ENCODE measurements at places on chromosomes 6 and 20.

DNA sequence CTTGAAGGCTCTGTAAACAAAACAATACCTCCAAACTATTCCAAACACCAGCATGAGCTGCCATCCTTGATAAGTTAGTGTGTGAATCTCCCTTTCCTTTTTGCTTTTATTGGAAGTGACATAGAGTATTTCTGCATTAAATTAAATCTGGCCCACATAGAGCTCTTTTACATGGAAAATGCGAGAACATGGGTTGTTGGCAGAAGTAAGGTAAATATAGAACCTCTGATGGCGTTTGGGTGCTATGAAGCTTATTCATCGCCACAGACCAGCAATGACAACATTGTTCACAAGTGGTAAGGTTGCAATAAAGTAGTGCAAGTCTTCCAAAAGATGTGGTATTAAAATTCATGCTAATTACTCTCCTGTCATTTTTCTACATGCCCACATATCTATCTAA lies 445.8 kb upstream of the JAG1 start:
- no peak for DNase-seq

- no peak for DNase-seq
Measured at GRCh38 chr20:15627501-15627903, 945.7 kb downstream of the KIF16B start.

GRCh38 chr6:161137839-161138542 lies 135.9 kb downstream of the AGPAT4 start:
- no peak for DNase-seq

- DNase-seq: no peak
Measured at GRCh38 chr6:105363100-105363754, 39.7 kb downstream of the PREP start.

DNA sequence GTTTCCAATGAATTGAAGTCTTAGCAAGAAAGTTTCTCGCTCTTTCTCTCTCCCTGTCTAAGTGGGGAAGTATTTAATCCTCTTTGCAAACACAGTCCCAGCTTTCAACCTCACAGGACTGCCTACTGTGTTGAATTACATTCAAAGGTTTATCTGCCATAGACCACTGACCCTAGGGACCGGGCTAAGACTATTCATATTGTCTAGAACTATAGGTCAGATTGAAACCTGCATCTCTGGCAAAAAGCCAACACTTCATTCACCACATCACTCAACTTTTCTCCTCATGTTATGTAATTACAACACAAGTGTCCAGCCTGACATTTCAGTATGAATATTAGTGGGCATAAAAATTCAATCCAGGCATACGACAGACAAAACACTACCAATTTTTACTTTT lies 314.7 kb upstream of the RSPO3 start:
- DNase-seq: no peak

DNA sequence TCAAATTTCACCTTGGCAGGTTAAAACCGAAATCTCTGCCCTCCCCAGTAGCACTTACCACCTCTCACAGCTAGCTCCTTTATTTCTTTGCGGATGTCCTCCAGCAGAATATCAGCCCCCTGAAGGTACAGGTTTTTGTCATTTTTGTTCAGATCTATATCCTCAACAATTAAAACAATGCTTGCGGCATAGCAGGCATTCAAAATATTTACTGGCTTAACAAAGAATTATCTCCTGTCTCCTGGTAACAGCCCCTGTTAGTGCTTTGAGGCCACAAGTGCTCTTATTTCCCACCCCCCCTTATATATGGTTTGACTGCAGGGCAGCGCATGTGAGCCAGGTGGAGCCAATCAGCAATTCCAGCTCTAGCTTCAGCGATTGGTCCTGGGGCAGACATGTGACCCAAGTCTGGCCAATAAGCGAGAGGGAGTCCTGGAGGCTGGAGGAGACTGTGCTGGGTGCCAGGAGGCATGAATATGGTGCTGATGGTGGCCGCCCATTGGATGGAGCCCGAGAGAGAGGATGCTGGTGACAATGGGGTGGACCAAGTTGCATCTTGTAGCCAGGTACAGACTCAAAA lies 21.0 kb downstream of the SULF2 start:
- no peak for DNase-seq

GRCh38 chr6:109979033-109979921 lies 1.2 kb downstream of the GPR6 start:
- DNase-seq: no peak

GRCh38 chr6:161407115-161407514 lies 133.3 kb upstream of the AGPAT4 start:
- no peak for DNase-seq

- DNase-seq: no peak
Measured at GRCh38 chr6:116536216-116536621, 9.3 kb downstream of the TRAPPC3L start.

GRCh38 chr20:37575884-37576283 lies 48.2 kb upstream of the BLCAP start:
- no peak for DNase-seq

GRCh38 chr6:42315259-42315990 lies 97.8 kb upstream of the MRPS10 start:
- DNase-seq: no peak

DNA sequence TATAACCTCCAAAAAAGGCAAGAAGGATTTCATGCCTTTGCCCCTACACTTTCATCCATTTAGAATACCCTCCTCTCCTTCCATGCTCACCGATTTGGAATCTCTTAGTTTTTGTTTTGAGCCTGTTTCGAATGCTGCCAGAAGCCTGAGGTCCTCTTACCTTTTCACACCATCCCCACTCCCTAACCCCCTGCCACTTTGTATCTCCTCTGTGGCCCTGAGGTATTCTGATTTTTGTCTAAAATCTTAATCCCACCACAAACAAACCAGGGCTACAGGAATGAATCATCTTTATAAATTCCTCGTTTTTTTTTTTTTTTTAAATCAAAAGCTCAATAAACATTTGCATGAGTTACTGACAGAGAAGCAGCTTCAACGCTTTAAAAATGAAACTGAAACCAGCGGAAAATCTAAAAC lies 1.6 kb upstream of the RPS12 start:
- DNase-seq: no peak

DNA sequence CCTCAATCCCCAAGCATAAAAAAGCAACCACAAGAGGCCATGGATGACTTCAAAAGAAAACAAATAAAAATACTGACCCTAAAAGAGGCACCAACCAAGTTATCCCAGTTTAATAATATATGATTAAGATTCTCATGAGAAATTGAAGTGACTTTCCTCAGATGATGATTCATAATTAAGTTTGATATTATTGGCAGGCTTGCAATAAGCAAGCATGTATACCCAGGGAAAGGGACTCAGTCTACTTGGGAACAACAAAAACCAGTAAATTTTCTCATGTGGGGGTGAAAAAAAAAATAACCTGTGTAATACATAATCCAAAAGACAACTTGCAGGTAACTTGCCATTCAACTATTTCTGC lies 19.6 kb downstream of the JAG1 start:
- DNase-seq: no peak

DNA sequence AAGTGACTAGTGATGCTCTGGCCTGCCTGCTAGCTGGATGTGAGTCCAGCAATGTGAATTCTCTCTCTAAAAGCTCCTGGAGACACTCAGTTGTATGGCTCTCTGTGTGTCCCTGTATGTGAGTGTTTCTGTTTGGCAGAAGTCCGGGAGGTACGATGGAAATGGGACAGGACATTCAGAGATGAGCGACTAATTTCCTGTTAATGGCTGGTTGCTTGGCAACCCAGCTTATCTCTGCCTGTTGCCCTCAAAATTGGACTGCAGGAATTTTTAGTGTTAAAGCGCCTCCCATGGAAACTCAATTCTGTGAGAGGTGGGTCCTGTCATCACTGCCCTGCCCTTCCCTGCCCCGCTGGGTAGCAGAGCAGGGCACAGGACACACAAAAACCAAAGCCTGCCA lies 136.8 kb upstream of the LRFN2 start:
- no peak for DNase-seq

- no peak for DNase-seq
Measured at GRCh38 chr6:13648850-13649249, 33.7 kb downstream of the NOL7 start.

DNA sequence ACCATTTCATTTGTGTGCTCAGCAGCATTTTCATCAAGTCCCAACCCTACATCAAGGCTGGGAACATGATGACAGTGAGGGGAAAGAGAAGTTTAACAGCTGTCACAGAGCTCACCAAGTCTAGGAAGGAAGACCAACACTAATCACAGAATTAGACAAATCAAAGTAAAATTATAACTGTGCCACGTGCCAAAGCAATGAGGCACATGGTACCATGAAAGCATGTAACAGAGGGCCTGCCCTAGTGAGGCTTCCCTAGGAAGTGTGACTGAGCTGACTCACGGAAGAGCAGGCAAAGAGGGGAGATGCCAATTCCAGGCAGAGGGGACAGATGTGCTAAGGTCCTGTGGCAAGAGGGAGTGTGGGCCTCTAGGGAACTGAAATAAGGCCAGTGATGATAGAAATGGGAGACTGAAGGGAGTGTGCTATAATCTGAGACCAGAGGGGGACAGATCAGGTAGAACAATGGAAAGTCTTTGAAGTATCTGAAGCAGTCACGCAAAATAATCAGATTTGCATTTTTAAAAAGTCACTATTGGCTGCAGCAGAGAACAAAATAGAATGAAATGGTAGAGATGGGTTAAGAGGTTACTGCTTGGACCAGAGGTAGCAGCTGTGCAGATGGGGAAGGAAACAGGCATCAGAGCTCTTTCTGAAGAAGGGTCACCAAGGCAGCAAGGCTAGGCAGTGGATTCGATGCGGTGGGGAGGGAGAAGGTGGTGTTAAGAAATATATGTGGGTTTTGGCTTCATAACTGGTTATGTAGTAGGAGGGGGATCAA lies 86.8 kb downstream of the GPR6 start:
- no peak for DNase-seq

- no peak for DNase-seq
Measured at GRCh38 chr6:130912434-130912833, 85.2 kb downstream of the SMLR1 start.

GRCh38 chr6:13289789-13290318 lies 38.5 kb downstream of the TBC1D7 start:
- no peak for DNase-seq

- no peak for DNase-seq
Measured at GRCh38 chr6:105207524-105208269, 27.9 kb upstream of the POPDC3 start.

DNA sequence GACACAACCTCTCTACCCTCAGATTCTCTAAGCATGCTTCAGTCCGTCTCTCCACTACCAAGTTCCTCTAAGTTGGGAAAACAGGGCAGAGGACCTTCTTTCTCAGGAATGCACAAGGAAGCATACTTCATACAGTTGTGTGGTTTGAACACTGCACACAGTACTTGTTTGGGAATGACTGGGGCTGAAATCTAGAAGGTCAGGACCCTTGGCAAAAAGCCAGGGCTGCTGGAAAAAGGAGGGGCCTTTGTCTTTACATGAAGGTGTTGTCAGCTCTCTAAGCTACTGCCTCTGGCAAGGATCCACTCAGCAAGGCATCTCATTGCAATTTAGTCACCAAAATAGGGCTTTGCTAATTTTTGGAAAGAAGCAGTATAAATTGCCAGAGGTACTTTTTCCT lies 20.7 kb upstream of the HEY2 start:
- no peak for DNase-seq

DNA sequence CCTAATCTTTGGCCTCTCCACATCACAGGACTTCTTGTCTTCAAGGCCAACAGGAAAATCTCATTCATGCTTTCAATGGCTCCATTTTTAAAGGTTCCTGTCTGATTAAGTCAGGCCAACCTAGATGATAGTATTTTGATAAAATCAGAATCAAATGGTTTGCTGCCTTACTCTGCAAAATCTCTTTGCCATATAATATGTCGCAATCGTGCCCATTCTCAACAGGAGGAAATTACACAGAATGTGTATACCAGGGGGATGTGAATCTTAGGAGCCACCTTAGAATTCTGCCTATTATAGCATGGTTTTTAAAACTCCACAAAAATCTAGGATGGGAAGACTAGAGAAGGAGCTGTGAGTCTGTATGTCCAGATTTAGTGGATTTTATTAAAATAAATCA lies 612.9 kb upstream of the MAN1A1 start:
- no peak for DNase-seq

- DNase-seq: no peak
Measured at GRCh38 chr6:98777762-98778161, 56.6 kb upstream of the POU3F2 start.

- no peak for DNase-seq
Measured at GRCh38 chr6:558959-559358, 97.9 kb downstream of the HUS1B start.

- no peak for DNase-seq
Measured at GRCh38 chr20:32831982-32832381, 12.2 kb downstream of the MAPRE1 start.

DNA sequence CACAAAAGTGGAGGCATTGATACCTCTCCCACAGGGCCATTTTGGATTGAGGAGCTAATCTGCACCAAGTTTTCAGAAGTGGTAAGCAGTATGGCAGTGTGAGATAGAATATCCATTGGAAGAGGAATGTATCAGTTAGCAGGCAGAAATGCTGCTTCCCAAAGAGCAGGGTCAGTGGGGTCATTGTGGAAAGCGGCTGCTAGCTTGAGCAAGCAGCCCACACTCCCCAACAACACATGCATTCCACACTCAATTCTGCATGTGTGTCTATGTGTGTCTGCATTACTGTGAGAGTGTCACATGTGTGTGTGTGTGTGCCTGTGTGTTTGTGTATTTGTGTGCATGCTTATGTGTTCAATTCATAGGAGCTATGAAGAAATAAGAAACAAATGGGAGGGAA lies 190.9 kb upstream of the FOXA2 start:
- no peak for DNase-seq

DNA sequence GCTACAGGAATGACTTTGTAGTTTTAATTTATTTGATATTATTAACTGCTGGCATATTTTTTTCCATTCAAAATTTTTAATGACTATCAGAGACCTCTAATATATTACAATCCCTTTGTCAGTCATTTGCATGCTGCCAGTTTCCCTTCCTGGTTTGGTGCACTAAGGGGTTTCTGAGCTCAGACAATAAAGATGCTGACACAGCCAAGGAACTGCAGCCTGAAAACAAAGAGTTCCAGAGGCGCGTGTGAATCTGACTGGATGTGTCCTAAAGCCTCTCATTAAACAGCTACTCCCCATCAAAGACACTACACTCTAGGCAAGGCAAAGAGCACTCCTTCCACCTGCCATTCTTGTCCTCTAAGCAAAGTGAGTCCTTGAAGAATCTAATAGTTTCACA lies 116.8 kb upstream of the DST start:
- DNase-seq: no peak

GRCh38 chr6:137755284-137755683 lies 111.8 kb upstream of the TNFAIP3 start:
- no peak for DNase-seq

DNA sequence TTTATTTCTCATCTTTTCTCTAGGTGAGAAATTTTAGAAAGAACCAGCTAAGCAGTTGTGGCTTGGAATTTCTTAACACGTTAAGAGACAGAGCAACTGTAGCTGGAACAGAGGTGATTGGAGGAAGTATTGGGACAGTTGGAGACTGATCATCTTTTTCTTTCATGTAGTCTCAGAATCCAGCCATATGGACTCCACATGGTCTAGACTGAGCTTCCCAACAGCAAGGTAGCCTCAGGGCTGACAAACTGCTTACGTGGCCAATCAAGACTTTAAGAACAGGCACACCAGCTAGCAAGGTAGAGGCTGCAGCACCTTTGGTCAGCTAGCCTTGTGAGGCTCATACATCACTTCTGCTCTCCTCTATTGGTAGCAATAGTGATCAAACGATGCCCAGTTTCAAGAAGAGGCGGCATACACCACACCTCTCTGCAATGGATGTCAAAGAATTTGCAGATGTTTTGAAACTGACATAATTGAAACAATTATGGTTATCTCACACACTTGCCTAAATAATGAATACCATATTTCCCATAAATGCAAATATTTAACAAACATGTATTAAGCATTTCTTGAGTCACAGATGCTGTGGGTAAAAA lies 590.5 kb upstream of the SLC35B3 start:
- no peak for DNase-seq

Measured in stimulated activated CD8-positive, alpha-beta memory T cell treated with anti-CD3 and anti-CD28 coated beads, Interleukin-15, amount 100 ng/mL, for 24 hours (primary cell).